ENCODE measurements at places on chromosomes 12 and 14. TPM values are rescaled to one million over a fixed set of nuclear protein-coding genes. Genes with fewer than 3 reads are reported as not detected.

DNA sequence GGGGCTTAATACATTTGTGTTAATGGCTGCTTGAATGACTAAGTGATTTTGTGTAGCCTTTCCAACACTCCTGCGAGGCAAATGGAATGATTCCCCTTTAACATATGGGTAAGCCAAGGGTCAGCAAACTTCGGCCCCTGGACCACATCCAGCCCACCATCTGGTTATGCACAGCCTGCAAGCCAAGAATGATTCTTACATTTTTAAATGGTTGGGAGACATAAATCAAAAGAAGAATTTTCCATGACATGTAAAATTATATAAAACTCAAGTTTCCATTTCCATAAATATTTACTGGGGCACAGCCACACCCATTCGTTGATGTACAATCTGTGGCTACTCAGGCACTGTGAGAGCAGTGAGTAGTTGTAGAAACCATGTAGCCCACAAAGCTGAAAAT is 9.0 kb downstream of the SLC8B1 start:
- no peak for DNase-seq

Gene TPPP2
- not detected for total RNA-seq

DNA sequence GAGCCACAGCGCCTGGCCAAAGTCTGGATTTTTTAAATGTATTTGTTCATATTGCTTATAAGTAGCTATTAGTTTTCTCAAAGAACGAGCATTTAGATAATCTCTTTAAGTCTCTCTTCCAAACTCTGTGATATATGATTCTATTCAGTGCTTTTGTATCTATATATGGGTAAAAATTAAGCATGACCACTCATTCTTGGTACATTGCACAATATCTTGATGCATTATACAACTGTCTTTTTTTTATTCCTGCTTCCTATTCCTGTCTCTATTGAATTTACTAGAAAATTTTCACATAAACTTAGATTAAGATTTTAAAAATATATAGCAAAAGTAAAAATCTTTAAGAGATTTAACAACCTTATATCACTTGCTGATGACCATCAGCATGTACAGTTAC is 29.1 kb downstream of the SOCS2 start:
- DNase-seq, result no peak

DNA sequence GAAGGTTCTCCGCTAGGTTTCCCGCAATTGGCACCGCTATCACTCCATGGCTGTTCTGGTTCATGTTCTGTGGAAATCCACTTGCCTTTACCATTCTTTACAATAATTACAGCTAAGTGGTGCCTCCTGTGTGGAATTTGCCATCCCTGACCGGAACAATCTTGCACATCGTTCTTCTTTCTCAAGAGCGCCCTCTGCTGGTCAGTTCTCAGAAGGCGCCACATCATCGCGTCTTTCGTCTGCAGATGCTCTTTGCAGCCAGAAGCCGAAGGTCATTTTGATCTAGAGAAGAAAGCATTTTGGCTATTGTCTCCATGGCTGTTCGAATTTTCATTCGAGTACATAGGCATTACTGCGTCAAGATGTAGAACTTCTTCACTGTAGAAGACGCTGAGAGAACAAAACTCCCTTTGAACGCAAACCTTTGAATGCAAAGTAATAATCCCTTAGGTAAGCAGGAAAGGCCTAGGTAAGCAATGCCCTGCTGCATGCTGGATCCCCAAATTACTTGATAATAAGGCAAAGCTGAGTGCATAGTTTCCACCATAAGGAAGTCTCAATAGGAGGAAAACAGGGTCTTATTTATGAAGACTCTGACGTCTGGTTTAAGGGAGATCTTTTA is 10.1 kb upstream of the RTRAF start:
- peak; percentile 91 for DNase-seq

Gene NOVA1
- total RNA-seq, result 12.2 TPM

DNA sequence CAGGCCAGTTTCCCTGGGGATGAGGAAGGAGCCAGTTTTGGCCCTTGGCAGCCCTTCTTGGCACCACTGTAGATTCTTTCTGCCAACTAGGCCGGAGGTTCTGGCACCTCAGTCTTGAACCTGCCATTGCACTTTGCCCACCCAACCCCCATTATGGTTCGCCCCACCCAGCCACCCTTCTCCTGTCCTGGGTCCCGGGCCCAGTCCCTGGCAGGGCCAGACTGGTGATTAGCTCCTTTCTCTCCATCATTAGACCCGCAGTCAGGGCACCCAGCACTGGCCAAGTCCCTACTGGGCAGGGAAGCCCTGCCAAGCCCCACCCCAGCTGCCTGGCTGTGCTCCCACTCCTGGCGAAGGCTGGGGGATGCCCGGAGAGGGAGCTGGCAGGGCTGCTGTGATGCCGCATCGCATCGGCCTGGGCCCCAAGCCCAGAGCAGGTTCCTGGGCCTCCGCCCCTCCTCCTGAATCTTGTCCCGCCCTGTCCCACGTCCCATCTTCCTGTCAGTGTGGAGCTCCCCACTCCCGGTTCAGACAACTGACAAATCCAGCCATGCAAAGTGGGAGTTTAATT is 9.8 kb downstream of the FAM222A start:
- DNase-seq, result no peak

GRCh38 chr12:112602150-112602549 is 183.4 kb downstream of the PTPN11 start:
- no peak for DNase-seq

Gene ZNF740
- 10.3 TPM for total RNA-seq

DNA sequence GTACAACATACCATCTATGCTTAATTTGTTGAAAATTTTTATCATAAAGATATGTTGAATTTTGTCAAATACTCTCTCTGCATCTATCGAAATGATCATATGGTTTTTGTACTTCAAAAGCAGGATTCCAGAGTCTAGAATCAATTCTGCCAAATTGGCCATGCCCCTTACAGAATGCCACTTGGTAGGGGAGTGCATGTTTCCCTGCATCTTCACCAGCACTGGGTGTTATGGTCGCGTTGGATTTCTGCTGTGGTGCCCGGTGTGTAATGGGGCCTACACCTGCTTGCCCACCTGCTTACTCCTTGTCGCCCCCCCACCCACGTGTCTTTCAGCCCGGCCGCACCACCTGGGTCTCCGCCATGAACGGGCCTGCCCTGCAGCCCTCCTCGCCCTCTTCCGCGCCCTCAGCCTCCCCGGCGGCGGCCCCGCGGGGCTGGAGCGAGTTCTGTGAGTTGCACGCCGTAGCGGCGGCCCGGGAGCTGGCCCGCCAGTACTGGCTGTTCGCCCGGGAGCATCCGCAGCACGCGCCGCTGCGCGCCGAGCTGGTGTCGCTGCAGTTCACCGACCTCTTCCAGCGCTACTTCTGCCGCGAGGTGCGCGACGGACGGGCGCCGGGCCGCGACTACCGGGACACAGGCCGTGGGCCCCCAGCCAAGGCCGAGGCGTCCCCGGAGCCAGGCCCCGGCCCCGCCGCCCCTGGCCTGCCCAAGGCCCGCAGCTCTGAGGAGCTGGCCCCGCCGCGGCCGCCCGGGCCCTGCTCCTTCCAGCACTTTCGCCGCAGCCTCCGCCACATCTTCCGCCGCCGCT is 12.3 kb downstream of the SH2B3 start:
- no peak for DNase-seq

Gene GLIPR1L1
- not detected for total RNA-seq

Gene SSTR1
- 0.44 TPM for total RNA-seq

GRCh38 chr12:104997541-104997940 is 11.4 kb downstream of the NOPCHAP1 start:
- DNase-seq, result no peak

Gene AKAP5
- 0.08 TPM for total RNA-seq

DNA sequence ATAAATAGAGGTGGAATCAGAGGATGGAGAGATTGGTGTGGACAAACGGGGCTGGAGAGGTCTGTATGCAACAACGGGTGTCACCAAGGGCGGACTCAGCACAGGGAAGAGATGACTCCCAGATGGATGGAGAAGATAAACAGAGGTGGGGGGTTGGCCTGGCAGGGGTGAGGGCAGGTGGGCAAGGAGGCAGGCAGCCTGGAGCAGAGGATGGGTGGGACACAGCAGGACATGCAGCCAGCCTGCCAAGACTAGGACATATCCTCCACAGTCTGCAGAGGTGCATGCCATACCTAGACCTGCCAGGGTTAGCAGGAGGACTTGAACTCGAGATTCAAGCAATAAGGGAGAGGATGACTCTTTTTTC is 56.2 kb downstream of the TTC7B start:
- peak; percentile 52 for DNase-seq

GRCh38 chr12:1885599-1886245 is 32.7 kb downstream of the CACNA2D4 start:
- no peak for DNase-seq

Gene KRT71
- 85.9 TPM for total RNA-seq

DNA sequence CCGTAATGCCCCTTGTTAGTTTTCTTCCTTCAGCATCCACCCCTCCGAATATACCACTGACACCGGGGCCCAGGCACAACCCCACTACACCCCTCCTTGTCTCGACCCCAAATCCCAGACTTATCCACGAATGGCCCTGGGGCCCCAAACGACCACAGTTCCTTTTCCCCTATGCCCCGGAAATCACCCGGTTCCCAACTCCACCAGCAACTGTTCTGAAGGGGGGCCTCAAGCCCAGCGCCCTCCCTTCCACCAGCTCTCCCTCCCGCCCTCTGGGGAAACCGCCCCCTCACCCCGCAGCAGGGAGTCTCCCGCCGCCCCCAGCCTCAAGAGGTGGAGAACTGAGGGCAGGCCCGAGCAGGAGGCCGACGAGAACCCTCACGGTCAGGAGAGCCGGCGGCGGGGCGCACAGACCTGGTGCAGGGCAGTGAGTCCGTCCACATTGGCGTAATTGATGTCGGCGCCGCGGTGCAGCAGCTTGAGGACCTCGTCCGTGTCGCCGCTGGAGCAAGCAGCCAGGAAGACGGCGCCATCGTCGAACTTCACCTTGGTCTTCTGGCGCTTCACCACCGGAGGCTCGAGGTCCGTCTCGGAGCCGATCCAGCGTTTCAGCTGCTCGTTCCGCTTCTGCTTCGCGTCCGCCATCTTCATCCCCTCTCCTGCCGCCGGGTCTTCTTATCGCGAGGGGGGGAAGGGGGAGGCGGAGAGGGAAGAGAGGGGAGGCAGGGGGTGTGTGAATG is 446 bp downstream of the PPP1R12A start:
- peak; percentile 83 for DNase-seq

GRCh38 chr12:21940549-21941505 is at the start of gene ABCC9:
Gene ABCC9 (minus strand): TSS chr12:21941426. CDS start chr12:21936674, 4,752 bp downstream.
- DNase-seq, result peak; percentile 68

GRCh38 chr12:124296916-124297351 is 2.0 kb downstream of the RFLNA start:
- no peak for DNase-seq

Gene NABP2
- 23.7 TPM for total RNA-seq

DNA sequence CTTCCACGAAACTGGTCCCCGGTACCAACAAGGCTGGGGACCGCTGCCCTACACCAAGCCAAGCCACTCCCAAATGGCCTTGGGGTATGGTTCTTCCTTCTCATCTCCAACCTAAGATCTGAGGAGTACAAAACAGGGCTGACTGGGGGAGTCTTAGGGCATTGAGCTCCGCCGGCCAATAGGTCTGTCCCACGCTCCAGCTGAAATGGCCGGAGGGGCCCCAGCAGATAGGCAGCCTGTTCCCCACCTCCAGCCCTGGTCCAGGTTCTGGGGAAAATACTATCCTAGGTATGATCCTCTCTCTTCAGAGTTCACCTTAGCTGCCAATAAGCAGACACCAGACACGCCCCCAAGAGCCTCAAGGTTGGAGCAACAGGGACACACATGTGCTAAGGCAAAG is 90.2 kb downstream of the ACTN1 start:
- peak; percentile 44 for DNase-seq

Gene OR4K2
- total RNA-seq, result not detected

Gene ABCD2
- 0.24 TPM for total RNA-seq

- DNase-seq, result no peak
Measured at GRCh38 chr12:110015132-110015531, 15.9 kb downstream of the ANKRD13A start.

- DNase-seq, result no peak
Measured at GRCh38 chr14:85040046-85040685, 489.8 kb upstream of the FLRT2 start.

Gene POMT2
- total RNA-seq, result 16.3 TPM

DNA sequence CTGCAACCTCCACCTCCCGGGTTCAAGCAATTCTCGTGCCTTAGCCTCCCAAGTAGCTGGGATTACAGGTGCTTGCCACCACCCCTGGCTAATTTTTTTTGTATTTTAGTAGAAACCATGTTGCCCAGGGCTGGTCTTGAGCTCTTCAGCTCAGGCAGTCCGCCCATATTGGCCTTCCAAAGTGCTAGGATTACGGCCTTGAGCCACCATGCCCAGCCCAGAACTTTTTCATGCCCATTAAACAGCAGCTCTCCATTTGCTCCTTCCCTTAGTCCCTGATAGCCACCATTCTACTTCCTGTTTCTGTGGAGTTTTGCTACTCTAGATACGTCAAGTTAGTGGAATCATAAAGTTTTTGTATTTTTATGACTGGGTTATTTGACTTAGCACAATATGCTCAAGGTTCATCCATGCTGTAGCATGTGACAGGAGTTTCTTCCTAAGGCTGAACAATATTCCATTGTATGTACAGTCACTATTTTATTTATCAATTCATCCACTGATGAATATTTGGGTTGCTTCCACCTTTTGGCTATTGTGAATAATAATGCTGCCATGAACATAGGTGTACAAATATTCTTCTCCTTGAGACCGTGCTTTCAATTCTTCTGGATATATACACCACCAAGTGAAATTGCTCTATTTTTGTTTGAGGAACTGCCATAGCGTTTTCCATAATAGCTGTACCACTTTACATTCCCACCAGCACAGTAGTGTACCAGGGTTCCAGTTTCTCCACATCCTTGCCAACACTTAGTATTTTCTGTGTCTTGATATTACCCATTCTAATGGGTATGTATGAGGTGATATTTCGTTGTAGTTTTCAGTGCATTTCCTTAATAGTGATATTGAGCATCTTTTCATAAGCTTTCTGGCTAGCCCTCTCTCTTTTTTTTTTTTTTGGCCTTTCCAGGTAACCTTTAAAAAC is 15.0 kb downstream of the ATF1 start:
- DNase-seq, result no peak

GRCh38 chr14:23605931-23606585 is 27.5 kb upstream of the JPH4 start:
- no peak for DNase-seq

Gene EPYC
- not detected for total RNA-seq

Gene CPNE8
- 14.2 TPM for total RNA-seq

- DNase-seq, result no peak
Measured at GRCh38 chr12:122681814-122682213, 21.3 kb downstream of the HCAR2 start.

Gene SLC35E3
- total RNA-seq, result 3.6 TPM

Measured in suprapubic skin (tissue), 4 donors.